ENCODE measurements at places on chromosomes 3 and 15. TPM values are rescaled to one million over a fixed set of nuclear protein-coding genes. Genes with fewer than 3 reads are reported as not detected.

DNA sequence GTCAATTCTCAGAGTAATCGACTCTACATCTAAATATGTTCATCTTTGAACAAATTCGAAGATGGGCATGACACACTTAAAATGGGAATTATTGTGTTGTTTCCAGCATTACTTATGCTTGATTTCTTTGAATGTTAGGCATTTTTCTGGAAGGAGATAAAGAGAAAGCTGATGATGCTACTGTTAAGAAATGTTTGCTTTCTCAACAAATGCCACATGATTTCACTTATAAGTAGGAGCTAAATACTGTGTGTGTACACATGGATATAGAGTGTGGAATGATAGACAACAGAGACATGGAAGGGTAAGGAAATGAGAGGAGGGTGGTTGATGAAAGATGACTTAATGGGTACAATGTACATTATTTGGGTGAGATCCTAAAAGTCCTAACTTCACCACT lies 400.9 kb downstream of the TBL1XR1 start:
- no peak for DNase-seq

GRCh38 chr15:66761726-66762595 lies 59.9 kb downstream of the SMAD6 start:
- DNase-seq = peak; percentile 34

- DNase-seq = no peak
Observed at GRCh38 chr3:53970661-53971060, 79.0 kb upstream of the SELENOK start.

DNA sequence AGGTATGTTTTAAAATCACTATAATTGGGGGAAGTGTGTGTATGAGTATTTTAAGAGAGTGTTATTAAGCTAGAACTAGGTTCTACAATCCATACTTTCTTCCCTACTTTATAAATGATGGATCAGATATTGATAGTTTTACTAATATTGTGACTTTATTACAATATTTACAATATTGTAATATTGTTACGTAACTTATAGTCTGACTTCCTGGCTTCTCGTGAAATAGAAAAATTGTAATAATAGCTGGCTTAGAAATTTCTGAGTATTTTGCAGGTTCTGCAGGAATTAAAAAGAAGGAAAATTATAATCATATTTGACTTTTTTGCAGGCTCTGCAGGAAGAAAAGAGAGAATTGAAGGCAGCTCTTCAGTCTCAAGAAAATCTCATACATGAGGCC lies 60.0 kb downstream of the CEP63 start:
- no peak for DNase-seq

- no peak for DNase-seq
Observed at GRCh38 chr3:178538056-178538455, 1.8 kb downstream of the KCNMB2 start.

DNA sequence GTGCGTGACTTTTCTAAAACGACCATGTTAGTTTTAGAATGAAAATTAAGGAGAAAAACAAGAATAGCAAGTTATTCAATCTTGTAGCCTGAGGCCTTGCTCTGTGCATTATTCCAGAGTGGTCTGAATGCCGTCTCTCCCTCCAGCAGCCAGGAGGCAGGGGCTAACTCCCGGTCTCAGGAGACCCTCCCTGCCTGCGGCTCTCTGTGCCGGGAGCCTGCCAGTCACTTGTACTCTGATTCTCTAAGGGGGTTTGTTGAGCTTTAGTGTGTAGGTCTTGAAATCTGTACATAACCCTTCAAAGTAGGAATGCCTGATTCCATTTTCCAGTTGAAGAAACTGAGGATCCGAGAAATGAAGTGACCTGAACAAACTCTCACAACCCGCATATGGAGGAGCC lies 97.3 kb downstream of the ARNT2 start:
- DNase-seq = no peak

GRCh38 chr15:90035095-90035839 lies 34.1 kb downstream of the ZNF710 start:
- DNase-seq = no peak

GRCh38 chr15:23072633-23073032 lies 33.3 kb upstream of the TUBGCP5 start:
- DNase-seq = no peak

- DNase-seq = no peak
Observed at GRCh38 chr3:56076746-56077145, 391.5 kb downstream of the ERC2 start.

GRCh38 chr15:29822684-29823459 lies 604 bp upstream of the TJP1 start:
- no peak for DNase-seq

GRCh38 chr3:126031981-126032471 lies 51.9 kb downstream of the SLC41A3 start:
- DNase-seq = no peak

DNA sequence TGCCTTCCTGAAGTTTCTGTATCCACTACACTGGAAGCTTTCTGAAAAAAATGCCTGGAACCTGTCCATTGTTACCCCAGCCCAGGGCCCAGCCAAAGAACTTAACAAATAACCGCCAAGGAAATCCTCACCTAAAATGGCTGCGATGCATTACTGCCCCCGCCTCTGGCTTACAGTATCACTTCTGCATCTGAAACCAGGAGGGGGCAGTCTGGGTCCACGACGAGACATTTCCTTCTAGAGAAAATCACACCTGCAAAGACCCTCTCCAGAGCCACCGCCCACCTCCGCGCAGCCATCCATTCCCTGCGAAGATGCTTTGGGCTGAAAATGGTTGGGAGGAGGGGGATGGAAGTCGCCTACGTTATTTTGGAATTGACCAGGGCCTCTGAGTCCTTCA lies 22.4 kb upstream of the CELF6 start:
- peak; percentile 52 for DNase-seq

DNA sequence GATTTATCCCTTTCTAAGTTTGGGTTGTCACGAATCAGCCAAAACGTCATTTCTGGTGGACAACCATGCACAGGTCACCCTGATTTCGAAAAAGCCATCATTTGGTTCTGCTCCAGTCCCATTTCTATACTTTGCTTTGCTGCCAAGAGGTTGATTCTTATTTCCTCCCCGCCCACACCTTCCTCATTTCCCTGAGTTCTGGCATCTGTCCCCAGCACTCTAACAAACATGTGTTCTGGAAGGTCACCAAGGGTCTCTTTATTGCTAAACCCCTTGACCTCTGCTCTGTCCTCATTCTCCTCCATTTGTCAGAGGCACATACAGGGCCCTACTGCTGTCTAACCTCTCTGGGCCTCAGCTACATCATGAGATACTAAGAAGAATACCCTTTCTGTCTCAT lies 36.4 kb upstream of the PTPRG start:
- no peak for DNase-seq

GRCh38 chr15:38486936-38487335 lies 33.0 kb downstream of the FAM98B start:
- DNase-seq = no peak

- DNase-seq = no peak
Observed at GRCh38 chr3:4748701-4749378, 230.4 kb upstream of the BHLHE40 start.

- no peak for DNase-seq
Observed at GRCh38 chr3:140854961-140855360, 86.7 kb upstream of the SLC25A36 start.

- no peak for DNase-seq
Observed at GRCh38 chr15:58175955-58176354, 37.8 kb downstream of the AQP9 start.

- DNase-seq = no peak
Observed at GRCh38 chr3:88231207-88231606, 81.4 kb downstream of the C3orf38 start.

Gene TUBGCP4
- 14.3 TPM for total RNA-seq

Gene GOLGA6D
- under 0.01 TPM for total RNA-seq

Gene COLQ
- total RNA-seq = 0.81 TPM

Gene SNTN
- total RNA-seq = not detected

Gene PYGO1
- under 0.01 TPM for total RNA-seq

Gene IL17RB
- under 0.01 TPM for total RNA-seq

Gene CCDC191
- 2.2 TPM for total RNA-seq

Gene LARP6
- 1.3 TPM for total RNA-seq

Gene SORD
- total RNA-seq = 25.9 TPM
